ENCODE measurements at places on chromosomes 2 and 18.

GRCh38 chr18:40867459-40867858 lies 1087.6 kb upstream of the PIK3C3 start:
- DNase-seq = peak; percentile 3

- peak; percentile 64 for DNase-seq
These were observed 11.2 kb downstream of the ZNF142 start for GRCh38 chr2:218648088-218648786.

- DNase-seq = no peak
These were observed 97.7 kb downstream of the CDCA7 start for GRCh38 chr2:173452416-173452815.

- DNase-seq = no peak
These were observed 77.2 kb downstream of the TCF4 start for GRCh38 chr18:55510809-55511208.

GRCh38 chr18:44474067-44474411 lies 206.6 kb upstream of the SETBP1 start:
- DNase-seq = no peak

DNA sequence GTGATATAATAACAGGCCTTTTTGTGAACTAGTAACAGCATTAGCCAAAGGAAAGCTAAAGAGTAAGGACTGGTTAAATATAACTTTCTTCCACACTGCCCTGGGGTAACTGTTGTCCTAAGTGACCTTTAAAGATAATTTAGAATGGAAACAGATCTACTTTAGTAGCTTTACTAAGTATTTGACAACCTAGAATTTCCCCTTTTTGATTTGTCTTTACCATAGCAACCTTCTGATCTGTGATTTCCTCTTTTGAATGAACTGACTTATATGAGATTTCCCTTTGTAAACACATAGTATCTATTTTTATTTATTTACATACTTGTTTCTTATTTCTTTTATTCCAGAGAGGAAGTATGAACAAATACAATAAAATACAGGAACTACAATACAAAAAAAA lies 10.5 kb upstream of the KLF7 start:
- no peak for DNase-seq

DNA sequence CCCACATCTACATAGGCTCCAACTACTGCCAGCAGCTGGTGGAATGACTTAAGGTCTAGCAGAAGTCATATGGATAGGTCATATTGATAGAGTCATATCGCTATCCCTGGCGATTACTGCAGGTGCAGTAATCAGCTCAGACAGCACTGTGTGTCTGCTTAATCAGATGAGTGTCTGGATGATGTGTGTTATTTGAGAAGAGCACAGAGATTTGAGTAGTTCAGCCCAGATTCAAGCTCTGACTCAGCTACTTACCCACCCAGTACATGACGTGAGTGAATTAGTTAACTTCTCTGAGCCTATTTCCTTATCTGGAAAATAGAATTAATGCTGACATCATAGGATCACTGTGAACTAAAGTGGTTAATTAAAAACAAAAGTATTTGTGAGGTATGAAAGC lies 78.9 kb downstream of the EHD3 start:
- DNase-seq = no peak

DNA sequence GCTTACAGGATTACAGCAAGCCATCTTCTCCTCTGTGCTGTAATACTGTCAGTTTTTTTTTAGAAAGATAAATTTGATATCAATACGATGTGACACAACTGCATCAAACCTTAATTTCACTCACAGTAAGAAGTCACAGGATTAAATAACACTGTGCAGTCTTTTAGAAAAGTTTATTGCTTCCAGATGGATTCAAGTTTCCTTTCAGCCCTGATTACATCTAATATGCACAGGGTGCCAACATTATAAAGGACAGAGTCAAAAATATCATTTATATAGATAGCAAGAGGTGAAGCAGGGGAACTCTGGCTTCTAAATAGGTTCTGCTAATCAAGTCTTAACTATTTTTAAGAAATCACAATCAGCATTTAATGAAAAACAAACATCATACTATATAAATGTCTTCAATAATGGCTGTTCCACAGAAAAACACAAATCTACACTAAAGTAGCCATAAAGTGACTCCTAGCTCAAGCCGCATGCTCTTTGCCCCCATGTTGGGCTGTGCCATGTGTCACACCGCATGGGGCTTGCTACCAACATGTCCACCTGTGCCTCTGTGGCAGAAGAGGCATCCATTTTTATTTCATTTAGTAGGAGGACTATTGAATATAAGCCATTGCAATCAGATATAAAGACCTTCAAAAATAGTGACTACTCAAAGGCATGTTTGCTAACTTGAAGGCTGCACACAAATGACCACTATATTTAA lies 35.0 kb downstream of the CERKL start:
- DNase-seq = no peak

DNA sequence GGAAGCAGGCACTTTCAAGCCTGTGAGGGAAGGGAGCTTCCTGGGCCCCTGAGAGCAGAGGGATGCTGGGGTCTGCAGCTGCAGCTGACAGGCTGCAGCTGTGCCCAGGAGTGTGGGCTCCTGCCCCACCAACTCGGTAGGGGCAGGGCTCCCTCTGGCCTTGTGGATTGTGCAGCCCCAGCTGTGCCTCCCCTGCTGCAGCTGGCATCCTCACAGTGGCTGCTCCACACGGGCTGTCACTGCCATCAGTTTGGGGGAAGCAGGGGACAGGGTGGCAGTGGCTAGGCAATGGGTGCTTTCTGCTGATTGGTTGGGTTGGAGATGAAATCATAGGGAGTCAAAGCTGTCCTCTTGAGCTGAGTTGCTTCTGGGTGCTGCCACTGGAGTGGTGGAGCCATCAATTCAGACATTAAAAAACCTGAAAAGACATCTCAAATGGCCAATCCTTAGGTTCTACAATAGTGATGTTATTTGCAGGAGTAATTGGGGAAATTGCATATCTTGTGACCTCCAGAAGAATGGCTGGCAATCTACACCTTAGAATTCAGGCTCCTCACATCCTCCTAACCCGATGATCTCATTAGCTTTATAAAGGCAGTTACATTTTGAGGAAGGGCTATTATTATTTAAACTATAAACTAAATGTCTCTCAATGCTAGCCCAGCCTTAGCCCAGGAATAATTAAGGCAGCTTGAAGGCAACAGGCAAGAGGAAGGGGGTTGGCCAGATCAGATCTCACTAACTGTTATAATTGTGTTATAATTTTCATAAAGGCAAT lies 41.3 kb downstream of the FAM171B start:
- no peak for DNase-seq

DNA sequence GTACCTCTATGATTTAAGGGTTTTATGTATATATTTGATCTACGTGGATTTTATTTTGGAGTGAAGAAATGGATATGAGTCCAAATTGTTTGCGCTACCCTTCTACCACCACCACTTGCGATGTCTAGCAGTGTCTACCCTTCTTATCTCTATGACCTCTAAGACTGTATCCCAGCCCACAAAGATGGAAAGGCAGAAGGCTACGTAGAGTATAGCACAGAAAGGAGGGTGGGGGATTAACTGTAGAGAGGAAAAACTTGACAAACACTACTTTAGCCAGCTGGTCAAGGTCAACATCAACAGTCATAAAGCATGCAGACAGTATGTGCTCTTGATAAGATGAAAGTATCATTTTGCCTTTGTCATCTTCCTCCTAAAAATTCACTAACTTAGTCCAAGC lies 14.4 kb downstream of the ITSN2 start:
- no peak for DNase-seq

DNA sequence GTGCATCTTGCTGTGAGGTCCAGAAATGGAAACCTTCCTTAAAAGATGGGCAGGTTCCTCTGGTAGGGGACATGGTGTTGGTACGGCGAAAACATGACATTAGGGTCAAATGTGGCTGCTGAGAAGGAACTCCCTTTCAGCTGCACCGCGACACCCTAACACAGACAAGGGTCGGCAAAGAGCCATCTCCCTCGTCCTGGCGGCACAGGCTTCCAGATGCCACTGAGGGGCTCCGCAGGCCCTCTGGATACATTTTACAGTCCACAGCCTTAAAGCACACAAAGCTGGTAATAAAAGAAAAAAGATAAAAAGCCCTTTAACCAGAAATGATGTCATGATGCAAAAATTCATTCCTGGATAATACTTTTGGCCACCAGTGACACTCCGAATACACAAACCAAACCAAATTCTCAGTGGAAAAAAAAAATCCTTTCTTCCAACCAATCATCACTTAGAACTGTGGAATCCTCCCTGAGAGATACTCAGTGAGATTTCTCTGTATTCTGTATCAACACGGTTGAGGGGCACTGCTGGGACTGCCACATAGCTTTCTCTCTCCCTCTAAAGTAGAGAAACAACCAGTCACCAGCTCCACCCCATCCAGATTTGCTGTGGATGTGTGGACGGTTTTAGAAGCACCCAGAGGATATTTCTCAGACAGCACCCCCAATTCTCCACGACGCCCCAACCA lies 174.8 kb downstream of the HDAC4 start:
- DNase-seq = peak; percentile 10

- DNase-seq = no peak
These were observed 74.7 kb upstream of the PTPRM start for GRCh38 chr18:7492385-7492784.

- no peak for DNase-seq
These were observed 102.9 kb downstream of the SLC39A10 start for GRCh38 chr2:195759877-195760276.

DNA sequence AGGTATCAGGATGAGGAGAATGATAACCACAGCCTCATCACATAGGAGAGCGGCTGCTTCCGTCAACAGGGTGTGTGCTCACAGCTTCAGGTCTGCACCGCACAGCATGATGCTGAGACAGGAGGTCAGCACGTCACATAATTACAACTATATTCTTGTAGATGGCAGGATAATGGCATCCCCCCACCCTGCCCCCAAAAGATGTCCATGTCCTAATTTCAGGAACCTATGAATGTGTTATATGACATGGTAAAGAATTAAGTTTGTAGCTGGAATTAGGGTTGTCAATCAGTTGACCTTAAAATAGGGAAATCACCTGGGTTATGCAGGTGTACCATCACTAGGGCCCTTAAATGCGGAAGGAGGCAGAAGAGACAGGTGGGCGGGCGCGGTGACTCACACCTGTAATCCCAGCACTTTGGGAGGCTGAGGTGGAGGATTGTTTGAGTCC lies 73.9 kb downstream of the ARL4C start:
- no peak for DNase-seq

- DNase-seq = no peak
These were observed 23.4 kb downstream of the ARHGAP15 start for GRCh38 chr2:143152637-143153036.
